Hindlimb muscle (tissue), 1 donor: ENCODE measurements at places on chromosomes 2 and 18. TPM values are rescaled to one million over a fixed set of nuclear protein-coding genes. Genes with fewer than 3 reads are reported as not detected.

Gene NPAS2
- 8.7 TPM for polyA plus RNA-seq

Gene ONECUT2
- polyA plus RNA-seq = 0.79 TPM

Gene MYO3B
- polyA plus RNA-seq = 0.06 TPM

Gene FBXO41
- 0.23 TPM for polyA plus RNA-seq

Gene IL1F10
- not detected for polyA plus RNA-seq

- DNase-seq = no peak
Measured at GRCh38 chr18:49015886-49016647, 65.3 kb upstream of the SMAD7 start.

DNA sequence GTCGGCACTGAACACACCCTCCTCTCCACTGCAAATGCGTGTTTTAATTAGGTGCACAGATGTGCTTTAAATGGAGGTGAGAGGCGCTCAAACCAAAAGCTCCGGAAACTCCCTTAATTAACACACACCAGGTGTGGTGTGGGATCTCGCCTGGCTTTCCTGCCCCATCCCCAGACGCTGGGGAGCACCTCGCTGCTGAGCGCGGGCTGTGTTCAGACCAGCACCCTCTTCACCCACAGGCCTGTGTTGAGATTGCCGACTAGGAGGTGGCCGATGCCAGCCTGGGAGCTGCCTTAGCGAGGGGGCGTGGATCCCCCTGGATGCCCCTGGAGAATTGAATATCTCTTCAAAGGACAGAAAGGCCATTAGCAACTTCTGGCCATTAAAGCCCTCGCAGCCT, 171.7 kb downstream of the MYT1L start:
- no peak for DNase-seq

GRCh38 chr18:8977701-8978100, 124.8 kb upstream of the NDUFV2 start:
- DNase-seq = no peak

DNA sequence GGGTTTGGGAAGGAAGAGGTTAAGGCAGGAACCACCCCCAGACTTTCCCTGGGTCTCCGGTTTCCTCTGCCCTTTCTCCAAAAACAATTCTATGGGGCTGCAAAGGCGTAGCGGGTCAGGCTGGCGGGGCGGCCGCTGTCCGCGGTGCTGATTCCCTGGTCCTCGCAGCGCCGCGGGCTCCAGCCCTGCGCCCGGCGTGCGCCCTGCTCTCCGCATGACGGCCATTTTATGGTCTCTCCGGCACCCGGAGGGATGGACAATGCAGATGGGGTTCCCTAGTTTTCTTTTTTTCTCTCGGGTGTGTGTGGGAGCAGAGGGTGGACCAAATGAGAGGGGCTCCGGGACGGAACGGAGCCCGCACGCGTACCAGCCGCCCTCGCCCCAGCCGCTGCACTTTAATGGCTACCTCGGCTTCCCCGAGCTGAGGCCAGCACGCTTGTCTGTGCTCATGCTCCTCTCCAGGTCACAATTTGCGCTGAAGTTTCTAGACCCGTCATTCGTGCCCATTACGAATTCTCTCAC, 1.6 kb downstream of the ST8SIA3 start:
- DNase-seq = peak; percentile 61

DNA sequence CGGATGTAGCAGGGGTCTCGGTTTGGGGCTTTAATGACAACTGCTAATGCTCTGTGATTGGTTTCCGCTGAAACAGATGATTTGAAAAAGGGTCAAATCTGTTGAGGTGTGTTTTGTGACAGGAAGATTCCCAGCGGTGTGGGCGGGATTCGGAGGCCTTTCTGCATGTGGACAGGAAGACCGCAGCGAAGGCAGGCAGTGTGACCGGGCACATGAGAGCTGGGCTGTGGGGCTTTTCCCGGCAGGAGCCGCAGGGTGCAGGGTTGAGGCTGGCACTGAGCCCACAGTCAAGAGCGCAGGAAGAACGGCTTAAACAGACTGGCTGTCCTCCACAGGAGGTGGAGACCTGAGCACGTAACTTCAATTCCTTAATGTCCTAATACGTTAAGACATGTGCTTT, 180.0 kb upstream of the TPO start:
- no peak for DNase-seq

GRCh38 chr2:226030788-226031646, 631.5 kb downstream of the NYAP2 start:
- DNase-seq = peak; percentile 62

- DNase-seq = no peak
Measured at GRCh38 chr2:30136764-30137444, 9.9 kb upstream of the YPEL5 start.

DNA sequence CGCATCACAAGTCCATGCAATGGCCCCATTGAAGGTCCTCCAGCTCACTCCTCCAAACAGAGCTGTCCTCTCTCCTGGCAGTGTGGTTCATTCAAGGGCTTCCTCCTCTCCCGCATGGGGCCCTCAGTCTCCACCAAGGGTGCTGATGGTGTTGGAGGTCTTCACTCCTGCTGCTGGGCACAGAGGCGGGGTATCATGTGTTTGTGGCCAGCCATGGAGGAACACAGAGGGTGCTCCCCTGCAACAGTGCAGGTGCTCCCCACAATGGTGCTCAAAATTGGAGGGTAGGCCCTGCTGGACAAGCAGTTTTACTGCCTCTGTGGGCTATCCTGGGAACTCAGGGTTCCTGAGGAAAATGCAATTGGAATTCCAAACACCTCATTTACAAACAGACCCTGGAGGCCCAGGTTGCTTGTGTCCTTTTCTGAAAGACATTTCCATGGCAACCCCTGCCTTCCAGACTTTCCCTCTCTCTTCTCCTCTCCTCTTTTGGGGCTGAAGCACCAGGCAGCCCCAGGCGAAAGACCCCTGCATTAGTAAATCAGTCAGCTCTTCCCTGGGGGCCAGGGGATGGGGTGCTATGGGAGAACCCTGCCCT, 256.0 kb downstream of the HAUS1 start:
- no peak for DNase-seq

DNA sequence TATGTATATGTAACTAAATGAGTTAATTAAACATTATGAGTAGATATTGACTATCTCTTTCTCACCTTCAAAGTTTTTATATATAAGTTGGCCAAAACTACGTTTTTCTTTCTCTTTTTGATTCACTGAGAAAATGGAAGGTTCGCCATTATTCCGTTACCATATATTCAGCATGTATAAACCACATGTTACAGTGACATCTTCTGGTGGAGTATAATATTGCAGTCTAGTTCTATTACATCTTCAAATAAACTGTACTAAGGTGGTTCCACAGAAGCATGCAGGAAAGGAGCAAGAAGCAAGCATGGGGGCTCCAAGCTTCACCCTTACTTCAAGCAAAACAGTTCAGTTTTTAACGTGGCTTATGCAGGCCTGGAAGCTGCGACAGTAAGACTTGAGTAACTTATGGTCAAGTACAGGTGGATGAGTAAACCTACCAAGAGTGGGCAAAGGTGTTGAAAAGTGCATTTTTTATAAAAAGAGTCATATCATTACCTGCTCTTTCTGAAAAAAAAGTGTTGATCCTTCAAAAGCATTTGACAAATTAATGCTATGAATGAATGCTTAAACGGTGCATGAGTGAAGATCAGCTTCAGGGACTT, 129.8 kb upstream of the RAB6C start:
- DNase-seq = peak; percentile 75

GRCh38 chr2:215660687-215661086, 224.8 kb upstream of the FN1 start:
- no peak for DNase-seq

- DNase-seq = no peak
Measured at GRCh38 chr18:24402209-24402785, 4.7 kb upstream of the OSBPL1A start.
